Sigmoid colon (tissue), 7 donors: ENCODE measurements at places on chromosomes 2 and 18. TPM values are rescaled to one million over a fixed set of nuclear protein-coding genes. Genes with fewer than 3 reads are reported as not detected.
A peak's percentile ranks its signal among the peaks of the same experiment; 100 is the strongest.

DNA sequence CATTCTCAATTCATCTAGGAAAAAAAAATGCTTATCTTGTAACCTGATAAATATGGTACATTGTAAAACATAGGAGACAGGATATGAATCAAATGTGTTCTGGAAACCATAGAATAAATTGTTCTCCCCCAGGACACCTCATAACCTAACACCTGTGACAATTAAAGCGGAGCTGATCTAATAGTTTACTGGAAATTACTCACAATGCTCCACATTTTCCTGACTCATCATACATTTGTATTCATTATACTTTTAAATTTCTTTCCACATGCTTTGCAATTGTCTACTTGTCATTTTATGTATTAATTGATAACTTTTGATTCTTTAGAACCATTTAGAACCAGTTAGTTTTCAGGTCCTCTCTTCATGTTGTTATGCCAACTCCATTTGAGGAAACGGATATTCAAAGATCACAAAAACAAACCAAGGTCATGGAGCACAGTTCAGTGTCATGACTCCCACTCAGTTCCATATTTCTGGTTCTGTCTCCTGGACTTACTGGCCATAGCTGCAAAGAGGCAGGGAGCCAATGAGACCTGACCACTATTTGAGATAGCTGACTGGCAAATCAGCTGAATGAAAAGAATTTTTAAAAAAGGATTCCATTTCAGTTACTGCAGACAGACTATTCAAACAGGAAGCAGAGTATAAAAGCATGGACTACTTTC, 128.5 kb downstream of the CALCRL start:
- DNase-seq: no peak

ASPRV1 gene
- 1.3 TPM for total RNA-seq

DNA sequence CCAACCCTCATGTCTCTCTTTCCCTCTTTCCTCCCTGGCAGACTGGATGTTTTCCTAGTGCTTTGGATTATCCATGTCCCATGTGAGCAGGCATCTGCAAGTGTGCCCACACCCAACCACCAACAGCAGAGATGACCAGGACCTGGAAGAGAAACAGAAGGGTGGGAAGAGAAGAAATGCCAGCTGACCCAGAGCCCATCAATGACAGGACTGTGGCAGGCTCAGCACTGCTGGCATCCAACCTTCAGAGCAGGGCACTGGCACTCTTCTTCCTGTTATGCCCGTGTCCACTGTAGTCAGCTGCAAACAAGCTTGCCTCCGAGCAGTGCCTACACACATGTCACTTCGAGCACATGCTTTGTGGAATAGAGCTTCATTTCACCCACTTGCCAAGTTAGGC, 121.1 kb downstream of the TANC1 start:
- DNase-seq: no peak

- no peak for DNase-seq
Measured at GRCh38 chr2:19864381-19864780, 37.4 kb downstream of the TTC32 start.

GCG gene
- not detected for total RNA-seq

ABCB11 gene
- total RNA-seq: not detected

GRCh38 chr2:18244845-18245244, 315.6 kb downstream of the RDH14 start:
- DNase-seq: no peak

ALK gene
- total RNA-seq: 1.5 TPM

GRCh38 chr18:34039201-34039600, 185.5 kb downstream of the NOL4 start:
- DNase-seq: no peak

MFSD2B gene
- total RNA-seq: not detected

- DNase-seq: peak; percentile 80
Measured at GRCh38 chr2:20524412-20525040, 77.7 kb downstream of the RHOB start.
